Chondrocyte (in vitro differentiated cells): ENCODE measurements at places on chromosomes 4 and X. TPM values are rescaled to one million over a fixed set of nuclear protein-coding genes. Genes with fewer than 3 reads are reported as not detected.
A peak's percentile ranks its signal among the peaks of the same experiment; 100 is the strongest.

The SYP gene
- total RNA-seq = 0.87 to 1.5 TPM (median 1.4 TPM) in 3 replicates

The EDA gene
- total RNA-seq = 0.65 to 1.1 TPM (median 0.85 TPM) in 3 replicates

The SORCS2 gene
- 9.4 to 21.7 TPM (median 10.9 TPM) in 3 replicates for total RNA-seq

The AGTR2 gene
- not detected in 3 replicates for total RNA-seq

The SLC16A2 gene
- 17.7 to 23.1 TPM (median 18.3 TPM) in 3 replicates for total RNA-seq

The SORBS2 gene
- 41.8 to 105 TPM (median 104 TPM) in 3 replicates for total RNA-seq

The TEX11 gene
- not detected in 3 replicates for total RNA-seq

The SLC35A2 gene
- 32.3 to 39.2 TPM (median 38.9 TPM) in 3 replicates for total RNA-seq

The PRR32 gene
- not detected in 3 replicates for total RNA-seq

The ZNF732 gene
- total RNA-seq = 0.37 to 1.1 TPM (median 0.46 TPM) in 3 replicates

The PITX2 gene
- total RNA-seq = 0.64 to 1.0 TPM in 2 of 3 replicates, not detected in the other

The F9 gene
- not detected in 3 replicates for total RNA-seq

The FRMD7 gene
- total RNA-seq = 0.21 to 0.34 TPM (median 0.25 TPM) in 3 replicates

The DMP1 gene
- not detected in 3 replicates for total RNA-seq

The NUDT11 gene
- total RNA-seq = 8.9 to 11.8 TPM (median 10.6 TPM) in 3 replicates

The CCSER1 gene
- total RNA-seq = 0.24 TPM in 1 of 3 replicates, not detected in the others

- no peak for DNase-seq
Measured at GRCh38 chr4:178778496-178778895, 1336.3 kb upstream of the AGA start.

- DNase-seq = no peak
Measured at GRCh38 chr4:159401791-159402380, 299.0 kb downstream of the RAPGEF2 start.

- DNase-seq = no peak
Measured at GRCh38 chr4:40685300-40685699, 55.6 kb upstream of the RBM47 start.

DNA sequence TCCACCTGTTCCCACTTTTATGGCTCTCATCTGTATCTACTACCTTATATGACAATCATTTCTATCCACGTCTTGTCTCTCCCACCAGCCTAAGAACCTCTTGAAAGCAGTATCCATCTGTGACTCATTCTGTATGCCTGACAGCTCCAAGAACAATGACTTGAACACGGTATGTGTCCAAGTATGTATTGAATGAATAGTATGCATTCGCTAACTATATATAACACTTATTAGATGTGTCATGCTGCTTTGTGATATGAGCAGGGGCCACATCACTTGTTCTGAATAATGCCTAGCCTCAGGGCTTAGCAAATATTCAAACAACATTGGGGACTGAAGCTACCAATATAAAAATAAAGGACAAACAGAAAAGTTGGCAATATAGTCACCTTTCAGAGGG lies 4.9 kb downstream of the OPHN1 start:
- no peak for DNase-seq

- DNase-seq = no peak
Measured at GRCh38 chr4:8202108-8203051, 3.3 kb downstream of the SH3TC1 start.

GRCh38 chrX:45479835-45480422 lies 279.3 kb upstream of the DIPK2B start:
- no peak for DNase-seq

GRCh38 chrX:40434947-40435346 lies 145.8 kb upstream of the ATP6AP2 start:
- DNase-seq = no peak

DNA sequence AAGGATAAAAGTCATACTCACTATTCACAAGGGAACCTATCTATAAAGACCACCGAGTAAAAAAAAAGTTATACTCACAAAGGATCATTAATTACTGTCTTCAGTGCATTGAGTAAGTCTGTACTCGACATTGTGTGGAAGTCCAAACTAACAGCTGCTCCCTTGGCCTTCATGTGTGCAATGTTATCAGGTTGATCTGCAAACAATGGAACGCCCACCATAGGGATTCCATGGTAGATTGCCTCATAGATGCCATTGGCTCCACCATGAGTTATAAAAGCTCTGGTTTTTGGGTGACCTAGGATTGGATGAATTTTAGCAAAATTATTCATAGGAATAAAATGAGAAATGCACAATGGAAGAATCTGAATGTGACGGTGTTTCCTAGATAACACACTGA lies 10.6 kb downstream of the UGT2B4 start:
- DNase-seq = no peak

DNA sequence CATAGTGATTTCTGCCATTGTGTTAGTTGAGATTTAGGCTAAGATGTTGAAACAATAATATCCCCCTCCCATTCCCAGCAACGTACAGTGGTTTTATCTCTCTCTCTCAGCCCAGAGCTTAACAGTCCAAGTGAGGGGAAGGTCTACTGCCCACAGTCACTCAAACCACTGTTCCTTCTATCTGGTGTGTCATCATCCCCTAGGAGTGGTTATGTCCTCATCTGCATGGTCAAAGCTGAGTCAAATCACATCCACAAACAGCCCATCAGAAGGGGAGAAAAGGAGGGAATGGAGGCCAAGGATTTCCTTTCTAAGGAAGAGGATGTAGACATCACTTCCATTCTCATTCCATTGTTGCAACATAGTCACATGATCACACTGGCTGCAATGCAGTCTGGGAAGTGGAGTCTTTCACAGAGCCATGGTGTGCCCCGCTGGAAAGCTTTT lies 42.8 kb upstream of the CHRNA9 start:
- DNase-seq = no peak

- no peak for DNase-seq
Measured at GRCh38 chr4:118810991-118811764, 24.7 kb downstream of the SEC24D start.

GRCh38 chr4:80266253-80266901 lies at the start of gene FGF5:
Gene FGF5, plus strand, starts transcription at chr4:80266664. Its CDS starts 161 bp downstream, at chr4:80266825.
- peak; percentile 93 for DNase-seq

GRCh38 chr4:139933541-139933940 lies 220.4 kb downstream of the MAML3 start:
- no peak for DNase-seq

- no peak for DNase-seq
Measured at GRCh38 chr4:125313989-125314667, 627 bp upstream of the FAT4 start.

- no peak for DNase-seq
Measured at GRCh38 chrX:54754854-54755253, 43.2 kb downstream of the ITIH6 start.

GRCh38 chr4:99165978-99166377 lies 21.9 kb upstream of the ADH4 start:
- DNase-seq = no peak

GRCh38 chr4:180710628-180711337 lies 1532.4 kb upstream of the TENM3 start:
- no peak for DNase-seq

GRCh38 chrX:6885909-6886308 lies 261.6 kb upstream of the STS start:
- DNase-seq = no peak

DNA sequence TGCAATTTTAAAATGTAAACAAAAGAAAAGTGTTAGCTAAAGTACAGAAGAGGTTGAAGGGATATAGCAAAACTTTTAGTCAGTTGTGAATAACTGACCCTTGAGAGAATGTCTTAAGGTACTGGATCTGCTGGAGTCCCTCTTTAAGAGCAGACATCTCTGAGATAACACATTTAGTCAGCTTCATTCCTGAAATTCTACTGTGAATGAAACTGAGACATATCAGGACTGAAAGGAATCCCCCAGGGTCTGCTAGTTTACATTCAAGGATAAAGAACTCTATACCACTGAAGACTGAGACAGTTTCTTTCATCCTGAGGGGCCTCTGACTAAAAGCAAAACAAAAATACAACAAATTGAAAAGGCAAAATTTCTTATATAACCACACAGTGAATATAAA lies 54.4 kb downstream of the PGRMC1 start:
- no peak for DNase-seq

GRCh38 chrX:96563646-96564045 lies 121.0 kb upstream of the DIAPH2 start:
- DNase-seq = no peak

DNA sequence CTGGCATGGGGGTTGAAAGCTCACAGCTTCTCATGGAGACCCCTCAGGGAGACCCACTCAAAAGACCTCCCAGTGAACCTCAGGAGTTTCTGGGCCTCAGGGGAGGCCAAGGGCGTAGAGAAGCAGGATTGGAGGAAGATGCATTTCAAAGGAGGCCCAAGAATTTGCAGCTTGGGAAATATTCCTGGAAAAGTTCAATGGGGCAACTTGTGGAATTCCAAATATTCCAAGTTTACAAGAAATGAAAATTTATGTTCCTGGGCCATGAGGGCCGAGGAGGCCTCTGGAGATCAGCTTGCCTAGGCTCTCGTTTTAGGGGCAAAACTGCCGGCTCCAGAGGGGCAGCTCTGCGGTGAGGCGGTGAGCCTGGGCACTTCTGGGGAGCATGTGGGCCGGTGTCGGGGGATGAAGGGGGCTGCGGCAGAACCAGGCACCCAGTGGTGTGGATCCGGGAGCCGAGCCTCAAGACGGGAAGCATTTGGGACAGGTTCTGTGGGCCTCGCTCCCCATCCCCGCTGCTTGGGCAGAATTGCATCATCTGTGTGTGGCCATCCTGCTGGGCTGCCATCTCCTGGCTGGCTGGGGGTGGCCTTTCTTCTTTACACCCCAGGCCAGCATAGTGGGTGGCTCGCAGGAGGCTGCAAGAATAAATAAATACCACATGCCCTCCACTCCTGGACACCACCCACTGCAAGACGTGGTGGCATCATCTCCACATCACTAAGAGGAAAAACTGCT lies 54.6 kb upstream of the GPR78 start:
- peak; percentile 58 for DNase-seq

- DNase-seq = no peak
Measured at GRCh38 chr4:88104902-88105610, 53.4 kb downstream of the ABCG2 start.

DNA sequence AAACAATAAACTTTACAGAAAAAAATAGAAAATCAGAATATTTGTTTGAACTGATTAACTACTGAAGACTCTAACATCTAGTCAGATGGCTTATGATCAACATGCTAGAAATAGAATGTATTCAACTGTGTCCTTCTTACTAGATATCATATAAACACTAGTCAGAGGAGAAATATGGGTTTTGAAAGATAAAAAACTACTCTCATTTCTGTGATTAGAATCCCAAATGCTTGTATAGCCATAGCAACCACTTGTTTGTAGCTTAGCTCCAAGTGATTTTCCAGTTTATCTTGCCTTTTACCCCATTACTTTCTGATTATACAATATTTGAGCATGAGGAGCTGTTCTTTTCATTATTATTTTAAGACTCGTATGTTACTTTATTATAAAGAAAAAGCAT lies 31.2 kb downstream of the USP38 start:
- DNase-seq = no peak

- DNase-seq = no peak
Measured at GRCh38 chr4:163500586-163500985, 6.1 kb downstream of the TMA16 start.
